ENCODE measurements at places on chromosomes 3 and 15.

DNA sequence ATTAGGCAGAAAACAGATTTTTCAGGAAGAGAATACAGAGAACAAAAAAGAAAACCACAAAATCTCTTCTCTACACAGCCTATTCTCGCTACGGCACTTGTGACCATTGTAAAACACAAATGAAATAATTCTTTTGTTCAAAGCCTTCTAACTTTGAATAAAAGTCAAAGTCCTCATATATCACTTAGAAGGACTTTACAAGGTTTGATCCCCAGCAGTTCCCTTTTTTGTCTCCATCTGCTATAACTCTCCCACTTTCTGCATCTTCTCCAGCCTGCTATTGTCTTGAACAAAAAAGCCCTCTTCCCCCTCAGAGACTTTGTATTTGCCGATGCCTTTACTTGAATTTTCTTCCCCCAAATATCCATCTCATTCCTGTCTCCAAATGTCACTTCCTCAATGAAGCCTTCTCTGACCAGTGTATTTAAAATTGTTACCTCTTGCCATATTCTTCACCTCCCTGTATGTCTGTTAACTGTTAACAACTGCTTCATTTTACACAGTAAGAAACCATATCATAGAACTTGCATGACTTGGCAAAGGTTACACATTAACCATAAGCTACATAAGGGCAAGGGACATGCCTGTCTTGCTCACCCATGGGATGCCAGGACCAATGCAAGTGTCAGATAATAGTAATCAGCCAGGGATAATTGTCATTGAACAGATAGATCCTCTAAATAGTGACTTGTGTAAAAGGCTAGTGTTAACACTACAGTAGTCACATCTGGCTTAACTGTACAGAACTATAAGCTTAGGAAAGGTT is 122.4 kb downstream of the CBLB start:
- DNase-seq: no peak

DNA sequence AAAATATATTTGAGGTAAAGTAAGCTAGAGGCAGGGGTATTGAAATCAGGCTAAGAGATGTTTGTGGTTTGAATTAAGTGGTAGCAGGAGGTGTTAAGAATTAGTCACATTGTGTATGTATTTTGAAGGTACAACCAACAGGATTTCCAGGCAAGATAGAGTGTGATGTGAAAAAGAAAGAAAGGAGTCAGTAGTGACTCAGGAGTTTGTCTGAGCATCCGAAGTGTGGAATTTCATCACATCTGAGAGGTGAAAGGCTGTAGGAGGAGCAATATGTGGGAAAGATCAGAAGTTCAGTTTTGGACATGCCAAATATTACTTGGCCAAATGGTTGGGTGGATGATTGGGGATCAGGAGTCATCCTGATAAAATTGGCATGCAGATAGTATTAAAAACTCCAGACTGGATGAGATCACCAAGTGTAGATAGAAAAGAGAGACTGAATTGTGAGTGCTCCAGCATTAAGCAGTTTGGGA is 32.1 kb upstream of the EBLN2 start:
- DNase-seq: no peak

DNA sequence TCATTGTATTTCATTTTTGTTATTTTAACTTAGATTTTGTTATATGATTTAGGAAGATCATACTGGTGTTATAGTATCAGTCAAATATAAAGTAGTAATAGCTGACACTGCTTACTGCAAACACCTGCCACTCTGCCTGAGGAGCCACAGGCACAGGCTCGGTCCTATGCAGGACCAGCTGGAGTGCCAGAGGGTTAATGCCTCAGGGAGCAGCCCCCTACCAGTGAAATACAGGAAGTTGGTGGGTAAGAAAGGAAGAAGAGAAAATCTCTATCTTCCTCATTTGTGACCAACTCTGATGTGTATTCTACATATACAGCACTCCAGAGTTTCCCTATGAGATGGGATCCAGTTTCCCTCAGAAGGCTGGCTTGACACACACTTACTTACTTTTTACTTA is 593.3 kb downstream of the UNC13C start:
- no peak for DNase-seq

DNA sequence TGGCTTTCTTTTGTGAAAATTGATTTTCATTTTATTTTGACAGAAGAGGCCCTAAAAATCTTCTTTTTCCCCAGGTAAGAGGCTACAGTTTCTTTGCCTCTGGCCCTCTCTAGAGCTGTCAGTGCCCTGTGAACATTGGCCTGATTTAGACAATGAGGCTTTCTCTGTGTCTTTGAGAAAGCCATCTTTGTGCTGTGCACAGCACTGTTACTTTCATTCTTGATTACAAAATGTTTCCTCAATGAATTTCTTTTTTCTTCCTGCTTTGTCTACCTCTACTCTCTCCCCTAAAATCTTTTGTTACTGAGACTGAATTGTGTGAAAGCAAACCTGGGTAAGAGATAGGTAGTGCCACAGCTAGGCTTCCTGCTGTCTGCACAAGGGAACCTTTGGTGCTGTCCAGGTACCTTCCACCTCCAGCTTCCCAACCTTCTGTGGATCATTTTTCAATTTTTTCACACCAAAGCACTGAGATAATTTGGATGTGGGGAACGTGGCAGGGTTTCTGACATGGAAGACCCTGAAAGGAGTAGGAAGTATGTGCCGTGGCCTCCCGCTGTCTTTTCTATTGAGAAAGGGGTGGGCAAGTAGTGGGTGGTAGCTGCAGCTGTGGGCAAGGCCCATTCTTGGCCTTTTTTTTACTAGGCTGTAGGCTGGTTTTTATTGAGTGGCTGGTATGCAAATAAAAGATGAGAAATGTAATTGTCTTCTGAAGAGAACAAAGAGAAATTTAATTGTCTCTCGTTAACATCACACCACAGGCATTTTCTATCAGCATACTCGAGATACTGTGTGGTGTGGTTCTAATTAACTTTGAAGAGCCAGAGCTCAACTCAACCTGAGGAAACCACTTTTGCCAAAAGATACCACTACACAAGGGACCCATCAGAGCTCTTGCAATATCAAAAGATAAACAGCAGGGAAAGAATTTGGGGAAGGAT is 21.0 kb downstream of the RAB8B start:
- no peak for DNase-seq

DNA sequence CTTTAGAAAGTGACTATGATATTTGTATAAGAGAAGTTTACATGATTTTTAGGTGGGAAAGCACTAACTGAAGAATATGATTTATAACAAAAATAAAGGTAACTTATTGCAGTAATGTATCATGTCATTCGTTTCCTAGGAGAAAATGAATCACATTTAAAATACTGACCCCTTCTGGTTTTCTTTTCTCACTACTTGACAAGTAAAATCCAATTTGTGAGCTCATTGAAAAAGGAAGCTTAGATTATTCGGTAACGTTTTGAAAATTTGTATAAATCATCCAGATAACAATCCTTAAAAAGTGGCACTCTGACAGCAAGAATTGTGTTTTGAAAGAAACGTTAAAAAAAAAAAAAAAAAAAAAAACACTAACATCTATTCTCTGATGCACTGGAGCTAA is 39.0 kb downstream of the NSUN3 start:
- DNase-seq: no peak

GRCh38 chr15:56208641-56209155 is 35.0 kb downstream of the RFX7 start:
- no peak for DNase-seq

DNA sequence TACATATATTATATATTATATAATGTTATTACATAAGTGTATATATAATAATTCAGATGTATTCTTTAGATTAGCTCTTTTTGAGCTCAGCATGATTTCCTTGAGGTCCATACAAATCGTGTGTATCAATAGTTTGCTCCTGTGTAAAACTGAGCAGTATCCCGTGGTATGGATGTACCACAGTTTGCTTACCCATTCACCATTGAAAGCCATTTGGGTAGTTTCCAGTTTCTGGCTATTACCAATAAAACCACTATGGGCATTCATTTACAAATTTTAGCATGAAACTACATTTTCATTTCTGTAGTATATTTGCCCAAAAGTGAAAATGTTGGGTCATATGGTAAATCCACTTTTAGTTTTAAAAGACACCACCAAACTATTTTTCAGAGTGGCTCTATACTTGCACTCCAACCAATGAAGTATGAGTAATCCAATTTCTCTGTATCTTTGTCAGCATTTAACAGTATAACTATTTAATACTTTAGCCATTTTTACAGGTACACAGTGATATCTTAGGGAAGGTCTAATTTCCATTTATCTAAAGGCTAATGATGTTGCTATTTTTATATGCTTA is 1361.4 kb upstream of the GBE1 start:
- DNase-seq: no peak

GRCh38 chr3:73291541-73291940 is 230.1 kb downstream of the EBLN2 start:
- DNase-seq: no peak

GRCh38 chr15:73212424-73212823 is 156.3 kb downstream of the HCN4 start:
- no peak for DNase-seq

GRCh38 chr3:43748179-43748578 is 57.4 kb downstream of the ABHD5 start:
- DNase-seq: no peak

DNA sequence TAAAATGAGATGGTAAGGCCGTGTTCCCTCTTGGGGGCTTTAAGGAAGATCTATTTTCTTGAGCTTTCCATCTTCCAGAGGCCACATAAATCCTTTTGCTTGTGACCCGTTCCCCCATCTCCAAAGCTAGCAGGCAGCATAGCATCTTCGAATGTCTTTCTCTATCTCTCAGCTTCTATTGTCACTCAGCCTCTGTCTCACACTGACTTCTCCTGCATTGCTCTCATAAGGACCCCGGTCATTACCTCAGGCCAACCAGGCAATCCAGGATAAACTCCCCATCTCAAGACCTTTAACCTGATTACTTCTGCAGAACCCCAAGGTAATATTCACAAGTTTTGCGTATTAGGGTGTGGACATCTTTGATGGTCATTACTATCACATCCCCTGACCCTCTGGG is 250.3 kb upstream of the SOX2 start:
- no peak for DNase-seq

- DNase-seq: no peak
Observed at GRCh38 chr3:54844211-54844610, 83.6 kb downstream of the LRTM1 start.

DNA sequence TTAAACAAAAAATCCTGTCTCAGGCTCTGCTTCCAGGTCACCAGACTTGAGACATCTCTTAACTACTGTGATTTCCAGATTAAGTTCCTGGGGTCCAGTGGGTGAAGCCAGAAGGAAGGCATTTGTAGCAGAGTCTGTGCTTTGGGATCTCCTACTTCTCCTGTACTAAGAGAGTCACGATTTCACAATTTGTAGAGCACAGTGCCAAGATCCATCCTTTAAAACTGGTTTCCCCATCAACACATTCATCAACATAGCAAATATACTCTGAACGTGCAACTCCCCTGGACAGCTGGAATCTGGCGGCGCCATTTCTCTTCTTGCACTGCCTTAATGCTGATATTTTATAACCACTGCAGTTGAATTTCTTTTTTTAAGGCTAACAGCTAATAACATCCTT is 33.2 kb downstream of the CDCP1 start:
- DNase-seq: no peak

DNA sequence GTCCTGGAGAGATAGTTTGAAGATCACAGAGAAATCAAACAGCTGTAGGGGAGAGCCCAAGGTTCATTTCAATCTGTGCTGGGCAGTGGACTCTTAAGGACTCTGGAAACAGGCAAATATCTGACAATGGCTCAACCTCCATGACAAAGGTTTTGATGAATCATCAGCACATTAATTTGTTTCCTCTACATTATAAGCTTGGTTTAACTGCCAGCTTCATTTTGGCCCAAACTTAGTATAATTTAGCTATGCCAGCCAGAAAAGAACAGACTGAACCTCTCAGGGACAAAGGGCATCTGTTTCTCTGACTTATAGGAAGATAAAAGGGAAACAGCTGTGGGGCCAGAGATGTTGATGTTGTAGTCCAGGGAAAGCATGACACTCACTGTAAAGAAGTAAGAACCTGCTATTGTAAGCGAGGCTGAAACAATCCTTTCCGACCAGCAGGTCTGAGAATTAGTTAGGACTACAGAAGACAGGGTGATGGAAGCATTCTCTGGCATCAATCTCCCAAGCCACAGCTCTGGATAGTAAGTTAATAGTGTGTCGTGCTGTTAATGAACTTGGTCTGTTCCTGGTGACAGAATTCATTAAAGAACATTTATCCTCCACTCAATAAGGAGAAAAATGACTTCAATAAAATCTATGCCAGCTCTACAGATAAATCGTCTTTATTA is 110.1 kb downstream of the KCNMB2 start:
- DNase-seq: no peak

- DNase-seq: no peak
Observed at GRCh38 chr3:168545591-168545990, 449.9 kb upstream of the GOLIM4 start.

- DNase-seq: no peak
Observed at GRCh38 chr15:43957724-43958123, 130.9 kb downstream of the WDR76 start.

DNA sequence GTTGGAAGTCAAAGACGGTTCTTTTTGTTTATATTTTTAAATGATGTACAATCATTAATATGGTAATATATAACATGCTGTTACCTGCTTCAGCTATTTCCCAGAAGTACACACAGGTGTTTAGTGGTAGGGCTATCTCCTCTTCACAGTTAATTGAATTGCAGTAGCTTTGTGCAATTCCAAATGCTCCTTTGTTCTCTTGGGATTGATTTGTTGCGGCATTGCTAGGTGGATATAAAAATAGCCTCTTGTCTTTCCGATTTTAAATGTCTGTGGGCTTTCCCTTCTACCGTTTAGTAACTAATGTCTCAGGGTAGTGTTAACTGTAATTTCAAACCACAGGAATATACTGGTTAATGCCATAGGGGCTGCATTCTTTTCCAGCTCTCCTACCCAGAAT is 307.6 kb upstream of the SLITRK3 start:
- peak; percentile 32 for DNase-seq

GRCh38 chr3:153190923-153191322 is 28.9 kb downstream of the RAP2B start:
- DNase-seq: no peak

DNA sequence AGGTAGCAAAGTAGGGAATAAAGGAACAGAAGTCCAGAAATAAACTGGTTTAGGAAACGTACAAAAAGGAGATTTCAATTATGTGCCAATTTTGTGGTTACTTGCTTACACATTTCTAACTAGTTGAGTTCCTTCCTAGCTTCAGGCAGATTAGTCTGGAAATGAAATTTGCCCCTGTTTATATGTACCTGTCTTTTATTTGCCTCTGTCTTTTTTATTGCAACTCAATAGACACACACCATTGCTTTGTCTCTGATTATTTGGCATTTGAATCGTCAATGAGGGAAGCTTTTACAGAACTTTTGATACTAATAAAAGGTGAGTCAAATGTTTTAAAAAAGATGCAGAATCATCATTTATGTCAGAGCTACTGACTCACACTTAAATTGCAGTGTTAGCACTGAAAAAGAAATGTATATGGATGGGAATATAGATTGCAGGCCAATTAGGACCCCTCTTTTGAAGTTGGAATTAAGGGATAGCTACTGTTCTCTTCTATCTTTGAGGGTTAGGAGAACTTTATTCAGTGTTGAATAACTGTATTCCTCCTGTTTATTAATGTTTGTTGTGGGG is 60.5 kb downstream of the TRAK1 start:
- DNase-seq: no peak
